ENCODE measurements at places on chromosomes 2 and 18.

DNA sequence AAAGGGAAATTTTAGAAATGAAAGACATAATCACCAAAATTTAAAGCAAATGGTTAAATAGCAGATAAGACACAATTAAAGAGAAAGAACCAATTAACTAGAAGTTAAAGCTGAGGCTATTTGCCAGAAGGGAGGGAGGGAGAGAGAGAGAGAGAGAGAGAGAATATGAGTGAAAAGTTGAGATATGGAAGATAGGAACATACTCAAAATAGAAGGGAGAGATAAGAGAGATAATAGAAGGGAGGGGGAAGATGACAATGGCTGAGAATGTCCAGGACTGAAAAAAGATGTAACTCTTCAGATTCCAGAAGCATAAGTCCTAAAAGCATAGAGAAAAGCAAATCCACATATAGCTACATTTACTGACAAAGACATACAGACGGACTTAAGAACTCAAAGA is 17.1 kb upstream of the AAK1 start:
- DNase-seq, result no peak

DNA sequence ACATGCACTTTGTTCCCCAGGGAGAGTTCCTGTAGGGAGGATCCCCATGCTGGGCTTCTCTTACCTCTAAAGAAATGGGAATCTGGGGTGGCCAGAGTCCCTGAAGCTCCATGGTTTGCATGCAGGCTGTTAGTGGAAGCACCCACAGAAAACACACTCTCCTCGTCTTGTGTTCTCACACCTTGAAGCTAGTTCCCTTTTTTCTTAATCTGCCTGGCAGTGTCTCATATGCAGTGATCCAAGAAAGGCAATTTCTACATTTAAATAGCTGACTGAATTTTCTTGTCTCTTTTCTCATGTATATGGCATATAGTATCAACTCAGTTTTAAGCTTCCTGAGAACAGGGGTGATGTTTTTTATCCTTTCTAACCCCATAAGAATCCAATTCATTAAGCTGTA is 65.0 kb downstream of the LINC00305 start:
- DNase-seq, result no peak

DNA sequence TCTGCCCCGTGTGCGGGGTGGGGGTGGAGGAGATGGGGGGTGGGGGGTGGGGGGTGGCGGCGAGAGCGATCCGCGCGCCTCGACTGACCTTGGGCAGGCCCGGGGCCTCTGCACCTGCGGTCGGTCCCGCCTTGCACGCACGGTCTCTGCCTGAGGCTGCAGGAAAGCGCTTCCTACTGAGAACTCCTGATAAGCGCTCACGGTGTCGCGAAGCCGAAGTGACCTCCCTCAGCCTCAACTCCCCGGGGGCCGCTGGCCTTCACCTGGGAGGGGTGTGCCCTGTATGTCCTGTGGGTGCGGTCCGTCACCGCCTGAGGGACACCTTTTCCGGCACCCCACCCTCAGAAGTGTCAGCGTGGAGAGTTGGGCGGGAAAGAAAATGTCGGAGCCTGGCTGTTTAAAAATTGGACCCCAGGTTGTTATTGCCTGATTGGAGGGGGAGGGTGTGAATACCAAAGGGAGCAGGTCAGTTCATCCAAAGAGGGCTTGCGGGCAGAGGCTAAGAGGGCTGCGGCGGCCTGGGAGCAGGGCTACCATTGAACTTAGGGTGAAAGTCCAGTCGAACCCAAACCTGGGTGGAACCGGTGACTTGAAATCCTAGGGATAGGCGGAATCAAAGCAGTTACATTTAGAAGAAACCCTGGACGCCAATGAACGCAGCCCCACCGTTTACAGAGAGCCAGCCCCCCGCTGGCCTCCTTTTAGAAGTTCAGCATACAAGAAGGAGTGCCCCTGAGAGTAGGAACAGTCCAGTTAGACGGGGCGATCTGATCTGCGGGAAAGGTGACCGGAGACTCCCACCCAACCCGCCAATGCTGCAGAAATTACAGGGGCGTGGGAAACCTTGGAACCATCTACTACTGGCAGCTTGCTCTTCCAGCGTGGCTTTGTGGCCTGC is 1.2 kb downstream of the MAL start:
- DNase-seq, result peak; percentile 14

DNA sequence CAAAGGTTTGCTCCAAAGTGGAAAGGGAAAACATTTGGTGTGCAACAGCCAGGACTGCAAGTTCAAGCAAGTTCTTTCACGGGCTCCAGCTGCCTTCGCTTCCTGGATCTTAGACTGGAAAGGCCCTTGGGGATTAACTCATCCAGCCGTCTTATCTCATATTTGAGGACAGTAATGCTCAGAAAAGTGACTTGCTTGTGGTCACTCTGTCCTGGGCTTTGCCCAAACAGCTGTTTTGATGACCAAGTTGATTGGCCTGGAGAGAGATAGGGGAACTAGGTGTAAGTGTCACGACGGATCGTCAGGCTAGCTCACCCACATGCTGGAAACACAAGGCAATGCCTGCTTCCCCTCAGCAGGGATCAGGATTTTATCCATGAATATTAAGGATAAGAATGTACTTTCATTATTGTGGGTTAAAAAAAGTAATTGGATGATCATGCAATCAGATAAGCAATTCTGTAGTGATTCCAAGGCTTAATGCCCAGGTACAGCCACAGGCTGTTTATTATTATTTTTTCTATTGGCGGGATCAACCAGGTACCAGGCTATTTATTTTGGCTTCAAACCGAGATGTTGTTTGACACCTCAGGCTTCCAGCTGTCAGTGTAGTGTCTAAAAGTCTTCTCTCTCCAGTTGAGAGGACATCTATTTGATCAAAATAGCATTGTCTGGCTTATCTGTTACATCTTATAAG is 162.5 kb upstream of the EPAS1 start:
- DNase-seq, result no peak

DNA sequence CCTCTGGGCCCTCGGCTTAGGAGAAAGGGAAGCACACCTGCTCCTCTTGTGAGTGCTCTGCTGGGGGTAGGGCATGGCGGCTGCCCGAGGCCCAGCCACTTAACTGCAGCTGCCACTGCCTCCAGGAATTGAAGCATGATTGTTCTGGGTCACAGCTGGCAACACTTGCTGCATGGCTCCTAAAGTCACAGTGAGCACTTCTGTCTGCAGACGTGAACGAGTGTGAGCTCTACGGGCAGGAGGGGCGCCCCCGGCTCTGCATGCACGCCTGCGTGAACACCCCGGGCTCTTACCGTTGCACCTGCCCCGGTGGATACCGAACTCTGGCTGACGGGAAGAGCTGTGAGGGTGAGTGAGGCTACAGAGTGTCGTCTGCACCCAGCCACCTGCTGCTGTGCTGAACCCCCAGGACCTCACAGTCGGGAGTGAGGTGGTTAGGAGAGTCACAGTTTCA is 44.4 kb downstream of the FBLN7 start:
- peak; percentile 38 for DNase-seq

GRCh38 chr2:10912796-10913455 is 1.2 kb downstream of the KCNF1 start:
- DNase-seq, result no peak

GRCh38 chr2:54556621-54557121 is 100.5 kb downstream of the SPTBN1 start:
- no peak for DNase-seq

- DNase-seq, result no peak
Observed at GRCh38 chr2:238320648-238321281, 447 bp downstream of the TRAF3IP1 start.

DNA sequence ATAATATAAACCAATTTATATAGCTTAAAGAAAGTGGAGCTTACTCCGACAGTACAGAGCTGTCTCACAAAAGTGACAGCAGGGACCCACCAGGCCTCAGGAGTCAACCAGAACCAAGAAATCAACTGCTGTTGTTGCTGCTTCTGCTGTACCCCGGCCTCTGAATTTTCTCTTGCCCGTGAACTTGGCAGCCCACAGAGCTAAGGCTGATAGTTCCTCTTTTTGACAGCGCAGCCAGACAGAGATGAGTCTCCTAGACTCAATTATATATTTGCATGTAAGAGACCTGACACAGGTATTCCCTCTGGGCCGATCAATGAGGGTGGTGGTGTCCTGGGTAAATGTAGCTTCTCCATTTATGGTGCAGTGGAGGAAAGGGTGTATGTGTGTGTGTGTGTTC is 109.4 kb downstream of the KCTD1 start:
- DNase-seq, result no peak

DNA sequence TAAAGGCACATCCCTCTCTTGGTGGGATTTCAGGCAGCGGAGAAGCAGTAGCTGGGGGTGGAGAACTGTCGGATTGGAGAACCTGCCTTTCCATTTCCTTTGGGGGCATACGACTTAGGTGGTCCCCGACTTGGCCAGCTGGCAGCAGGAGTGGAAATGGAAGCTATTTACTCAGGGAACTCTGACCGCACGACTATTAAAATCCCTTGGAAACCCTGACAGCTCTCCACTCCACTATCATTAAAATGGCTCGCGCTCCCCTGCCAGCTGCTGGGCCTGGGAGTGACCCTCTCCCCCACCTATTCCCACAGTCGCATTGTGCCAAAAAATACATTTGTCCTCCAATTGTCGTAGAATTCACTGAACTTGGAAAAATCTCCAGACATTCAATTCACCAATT is 77.7 kb upstream of the APCDD1 start:
- no peak for DNase-seq

- no peak for DNase-seq
Observed at GRCh38 chr2:19312949-19313348, 45.5 kb downstream of the OSR1 start.

DNA sequence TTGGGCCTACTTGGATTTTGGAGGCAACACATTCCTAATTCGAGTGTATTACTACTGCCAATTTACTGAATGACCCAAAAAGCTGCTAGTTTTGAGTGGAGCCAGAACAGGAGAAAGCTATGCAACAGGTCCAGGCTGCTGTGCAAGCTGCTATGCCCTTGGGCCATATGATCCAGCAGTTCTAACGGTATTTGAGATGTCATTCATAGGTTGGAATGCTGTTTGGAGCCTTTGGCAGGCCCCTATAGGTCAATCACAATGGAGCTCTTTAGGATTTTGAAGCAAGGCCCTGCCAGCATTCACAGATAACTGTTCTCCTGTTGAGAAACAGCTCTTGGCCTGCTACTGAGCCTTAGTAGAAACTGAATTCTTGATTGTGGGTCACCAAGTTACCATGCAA is 368.7 kb downstream of the CDH19 start:
- no peak for DNase-seq

DNA sequence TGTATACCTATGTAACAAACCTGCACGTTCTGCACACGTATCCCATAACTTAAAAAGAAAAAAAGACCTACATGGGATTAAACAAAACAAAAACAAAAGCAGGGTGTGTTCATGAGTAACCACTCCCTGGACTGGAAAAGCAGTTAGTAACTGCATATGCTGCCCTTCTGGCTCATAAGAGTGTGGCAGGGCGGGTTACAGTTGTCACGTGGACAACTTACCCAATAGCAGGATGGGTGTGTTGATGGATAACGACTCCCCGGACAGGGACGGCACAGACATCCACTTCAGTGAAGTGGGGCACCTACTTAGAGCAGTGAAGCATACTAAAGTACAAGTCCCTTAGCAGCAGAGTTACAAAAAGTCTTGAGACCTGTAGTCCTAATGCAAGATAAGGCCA is 136.7 kb downstream of the CCBE1 start:
- DNase-seq, result no peak
